ENCODE measurements at places on chromosomes 7 and 10.

GRCh38 chr10:71378336-71379117, 18.2 kb upstream of the CDH23 start:
- DNase-seq: no peak

DNA sequence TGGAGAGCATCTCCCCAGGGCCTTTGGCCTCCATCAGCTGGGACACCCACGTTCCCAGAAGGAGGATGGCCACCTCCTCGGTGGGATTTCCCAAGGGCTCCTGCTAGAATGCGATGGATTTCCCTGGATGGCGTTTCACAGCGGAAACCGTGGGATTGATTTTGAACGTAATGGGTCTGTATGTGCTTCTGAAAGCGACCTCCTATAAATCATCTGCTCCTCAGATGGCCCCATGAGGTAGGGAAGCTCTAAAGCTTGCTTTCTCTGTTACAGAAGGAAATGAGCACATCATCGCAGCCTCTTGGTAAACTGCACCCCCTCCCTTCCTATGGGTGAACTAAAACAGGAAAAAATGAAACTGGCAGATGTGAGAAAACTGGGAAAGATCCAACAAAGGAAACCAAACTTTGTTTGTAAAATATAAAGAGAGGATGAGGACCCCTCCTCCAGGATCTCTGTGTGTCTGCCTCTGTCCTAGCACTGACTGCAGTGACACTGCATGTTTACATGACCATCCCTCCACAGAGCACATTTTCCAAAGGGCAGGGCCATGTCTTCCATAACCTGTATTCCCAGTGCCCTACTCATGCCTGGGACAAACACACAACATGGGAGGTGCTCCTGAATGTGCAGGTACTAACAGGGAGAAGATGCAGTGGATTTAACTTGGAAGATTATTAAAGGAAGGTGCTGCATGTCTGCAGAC, 57.6 kb downstream of the LYZL1 start:
- no peak for DNase-seq

DNA sequence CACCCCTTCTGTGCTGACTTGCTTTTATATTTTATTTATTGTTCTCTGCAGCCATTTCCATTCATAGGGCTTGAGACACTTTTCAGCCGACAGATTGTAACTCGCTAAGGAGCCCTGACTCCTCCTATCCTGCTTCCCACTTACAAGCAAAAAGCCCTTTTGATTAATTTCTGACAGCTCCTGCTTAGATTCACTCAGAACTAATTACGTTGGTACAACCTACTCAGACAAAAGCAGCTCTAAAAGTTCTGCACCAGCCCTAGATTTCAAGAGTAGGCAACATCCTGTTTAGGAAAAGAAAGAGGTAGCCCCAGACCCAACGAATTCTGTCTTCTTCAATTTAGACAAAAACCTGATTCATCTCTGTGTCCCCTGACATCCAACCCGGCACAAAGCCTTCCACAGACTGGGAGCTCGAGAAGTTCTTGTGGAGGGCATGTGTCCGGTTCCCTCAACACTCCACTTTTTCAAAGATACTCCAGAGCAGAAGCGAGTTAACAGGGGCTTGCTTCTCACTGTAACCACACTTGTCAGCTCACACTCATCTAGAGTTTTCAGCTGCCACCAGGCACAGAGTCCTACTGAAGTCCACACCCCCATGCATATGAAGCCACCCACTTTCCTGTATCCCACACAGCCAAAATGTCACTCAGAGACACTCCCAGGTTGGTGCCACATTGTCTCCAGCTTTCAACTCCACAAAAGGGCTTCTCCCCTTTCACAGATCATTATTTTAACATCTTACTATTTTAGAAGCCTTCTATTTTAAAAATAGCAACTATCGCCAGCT, 113.6 kb upstream of the NFE2L3 start:
- DNase-seq: no peak

DNA sequence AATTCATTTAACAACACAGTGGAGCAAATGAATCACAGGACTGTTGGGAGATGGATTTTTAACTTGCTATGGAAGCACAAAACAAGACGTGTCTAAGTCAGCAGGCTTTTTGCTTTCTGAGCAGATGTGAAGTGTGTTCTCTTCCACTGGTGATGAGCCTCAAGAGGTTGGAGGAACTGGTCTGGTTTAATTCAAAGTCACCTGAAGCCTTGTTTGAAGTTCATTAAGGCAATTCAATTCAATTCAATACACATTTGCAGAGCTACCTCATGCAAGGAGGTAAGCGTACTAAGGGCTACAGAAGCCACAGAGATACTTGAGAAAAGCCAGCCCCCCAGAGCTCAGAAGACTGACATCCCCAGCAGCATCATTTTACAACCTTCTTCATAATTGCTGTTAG, 68.4 kb upstream of the PALS2 start:
- DNase-seq: no peak

DNA sequence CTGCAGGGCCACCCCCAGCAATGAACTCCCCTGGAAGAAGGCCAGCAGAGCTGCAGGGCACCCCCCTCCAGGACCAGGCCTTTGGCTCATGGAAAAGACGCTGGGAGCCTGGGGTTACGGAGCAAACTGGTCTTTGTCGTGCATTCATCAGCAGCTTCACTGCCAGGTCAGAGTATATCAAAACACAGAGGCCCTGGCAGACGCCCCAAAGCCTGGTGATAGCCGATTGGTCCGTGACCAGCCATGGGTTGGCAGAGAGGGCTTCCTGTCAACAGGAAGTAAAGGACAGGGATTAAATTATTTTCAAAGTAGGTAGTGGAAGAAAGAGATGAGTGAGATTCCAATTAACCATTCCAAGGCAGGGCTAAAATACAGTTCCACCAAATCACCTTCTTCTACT, 9.0 kb downstream of the PRKAG2 start:
- DNase-seq: no peak

- no peak for DNase-seq
Observed at GRCh38 chr10:10703382-10703781, 314.3 kb upstream of the CELF2 start.

Data from left renal cortex interstitium (tissue), 4 donors.